NCI-H1930 (cell line): ENCODE measurements at places on chromosomes 7 and 10.

- no peak for DNase-seq
Observed at GRCh38 chr7:27424231-27424630, 181.6 kb downstream of the EVX1 start.

- no peak for DNase-seq
Observed at GRCh38 chr7:27129729-27130539, 623 bp downstream of the HOXA4 start.

DNA sequence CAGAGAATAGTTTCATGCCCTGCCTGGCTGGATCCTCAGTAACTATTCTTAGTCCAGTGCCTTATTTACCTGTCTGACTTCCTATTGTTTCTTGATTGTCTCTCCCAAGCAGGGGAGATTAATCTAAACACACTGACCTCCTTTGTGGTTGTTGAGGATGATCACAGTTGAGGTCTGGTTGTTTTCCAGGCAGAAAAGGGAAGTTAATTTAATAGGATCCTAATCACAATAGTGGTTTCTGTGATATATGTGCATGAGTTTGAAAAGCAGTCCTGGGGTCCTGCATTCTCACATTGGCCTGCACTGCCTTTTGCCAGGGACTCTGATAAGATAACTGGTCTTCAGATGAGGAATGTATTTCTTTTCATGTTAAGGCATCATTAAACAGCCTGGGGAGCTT, 130.1 kb downstream of the SND1 start:
- DNase-seq = no peak

GRCh38 chr7:85773116-85773728, 586.4 kb upstream of the SEMA3D start:
- DNase-seq = no peak

- no peak for DNase-seq
Observed at GRCh38 chr10:14604181-14605142, 170.2 kb downstream of the FAM107B start.

GRCh38 chr7:79462390-79462789, 8.9 kb upstream of the MAGI2 start:
- no peak for DNase-seq

GRCh38 chr7:15600298-15600697, 38.5 kb upstream of the AGMO start:
- no peak for DNase-seq

DNA sequence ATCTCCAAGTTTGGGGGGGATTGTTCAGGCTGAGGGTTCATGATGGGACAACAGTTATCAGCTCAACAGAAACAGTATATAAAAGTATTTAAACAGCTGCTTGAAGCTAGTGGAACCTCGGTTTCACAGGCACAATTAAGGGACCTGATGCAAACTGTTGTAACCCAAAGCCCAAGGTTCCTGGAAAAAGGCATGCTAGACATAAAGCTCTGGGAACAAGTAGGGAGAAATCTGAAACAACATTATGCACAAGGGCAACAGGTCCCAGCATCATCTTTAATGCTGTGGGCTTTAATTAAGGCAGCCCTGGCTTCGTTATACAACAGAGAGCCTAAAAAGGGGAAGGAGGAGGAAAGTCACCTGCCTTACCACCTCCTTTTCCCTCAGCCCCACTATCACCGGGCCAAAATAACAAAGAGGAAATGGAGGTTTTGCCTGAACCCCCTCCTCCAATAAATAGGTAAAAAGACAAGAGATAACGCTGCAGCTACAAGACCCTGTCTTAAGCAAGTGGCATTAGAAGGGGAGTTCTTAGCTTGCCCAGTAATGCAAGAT, 83.2 kb upstream of the GPR22 start:
- DNase-seq = peak; percentile 42

DNA sequence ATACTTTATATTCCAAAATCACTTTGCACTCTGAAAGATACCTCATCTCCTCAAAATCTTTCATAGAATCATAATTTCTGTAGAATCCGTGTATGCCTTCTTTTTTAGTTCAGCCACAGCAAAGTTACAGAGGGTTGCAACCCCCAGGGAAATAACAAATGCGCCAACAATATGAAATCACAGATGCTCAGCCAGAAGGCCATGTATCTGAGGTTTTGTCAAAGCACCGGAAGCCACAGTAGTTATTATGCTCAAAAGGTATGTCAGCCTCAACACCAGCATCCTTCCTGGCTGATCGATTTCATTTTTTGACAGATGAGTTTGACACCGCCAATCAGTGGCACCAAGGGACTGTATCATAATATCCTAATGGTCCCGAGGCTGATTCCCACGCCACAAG, 204.1 kb downstream of the KCNMA1 start:
- DNase-seq = no peak
